ENCODE measurements at places on chromosomes 16 and 17.

GRCh38 chr16:2366660-2367309 lies 26.3 kb upstream of the ABCA3 start:
- DNase-seq = no peak

GRCh38 chr17:76272541-76273444 lies 7.6 kb downstream of the UBALD2 start:
- no peak for DNase-seq

- no peak for DNase-seq
Measured at GRCh38 chr16:67100569-67101310, 9.0 kb upstream of the PHAF1 start.

DNA sequence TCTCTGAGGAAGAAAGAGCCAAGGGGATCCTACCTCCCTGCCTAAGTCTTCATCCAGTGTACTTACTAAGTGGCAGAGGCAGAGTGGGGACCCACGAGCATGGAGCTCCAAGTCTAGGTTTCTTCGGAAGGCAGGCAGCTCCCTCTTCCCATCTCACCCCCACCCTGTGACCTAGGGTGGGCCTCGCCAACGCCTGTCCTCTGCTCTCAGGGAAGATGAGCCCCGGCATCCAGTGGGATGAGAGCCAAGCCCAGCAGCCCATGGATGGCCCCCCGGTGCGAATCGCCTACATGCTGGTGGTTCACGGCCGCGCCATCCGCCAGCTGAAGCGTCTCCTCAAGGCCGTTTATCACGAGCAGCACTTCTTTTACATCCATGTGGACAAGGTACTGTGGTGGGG lies 8.3 kb downstream of the XYLT2 start:
- no peak for DNase-seq

- DNase-seq = no peak
Measured at GRCh38 chr17:64081802-64082799, 47.8 kb downstream of the ERN1 start.

DNA sequence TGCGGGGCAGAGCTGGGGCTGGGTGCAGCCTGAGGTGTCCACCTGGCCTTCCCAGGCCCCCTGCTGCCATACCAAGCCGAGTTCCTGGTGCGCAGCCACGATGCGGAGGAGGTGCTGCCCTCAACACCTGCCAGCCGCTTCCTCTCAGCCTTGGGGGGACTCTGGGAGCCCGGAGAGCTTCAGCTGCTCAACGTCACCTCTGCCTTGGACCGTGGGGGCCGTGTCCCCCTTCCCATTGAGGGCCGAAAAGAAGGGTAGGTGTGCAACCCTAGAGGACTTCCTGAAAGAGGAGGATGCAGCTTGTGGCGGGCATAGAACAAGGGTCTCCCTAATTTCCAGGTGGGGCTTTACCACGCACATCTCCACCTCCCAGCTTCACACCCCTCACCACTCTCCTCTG lies 2.5 kb downstream of the SGCA start:
- DNase-seq = no peak

GRCh38 chr16:89811321-89811720 lies 5.1 kb downstream of the FANCA start:
- DNase-seq = no peak

GRCh38 chr17:68318103-68318991 lies 27.1 kb downstream of the ARSG start:
- no peak for DNase-seq

- DNase-seq = no peak
Measured at GRCh38 chr16:8720080-8720966, 45.9 kb downstream of the ABAT start.

- DNase-seq = no peak
Measured at GRCh38 chr16:71811261-71811803, 2.7 kb upstream of the AP1G1 start.

DNA sequence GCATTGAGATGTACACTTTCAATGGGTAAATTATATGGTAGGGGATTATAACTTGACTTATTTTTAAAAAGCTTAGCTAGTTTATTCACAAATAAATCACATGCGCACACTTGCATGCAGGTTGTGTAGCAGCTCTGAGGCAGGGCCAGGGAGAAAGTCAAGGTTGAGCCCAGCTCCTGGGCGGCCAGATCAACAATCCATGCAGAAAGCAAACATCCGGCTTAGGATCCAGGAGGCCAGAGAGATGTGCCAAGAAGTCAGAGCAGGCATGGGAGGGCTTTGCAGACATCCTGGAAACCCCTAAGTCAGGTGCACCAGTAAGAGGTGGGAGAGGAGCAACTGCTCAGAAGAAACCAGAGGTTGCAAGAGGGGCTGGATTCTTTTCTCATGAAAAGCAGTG lies 186.5 kb downstream of the AXIN2 start:
- no peak for DNase-seq

Measured in vagina (tissue), 2 donors.